Activated naive CD4-positive, alpha-beta T cell treated with anti-CD3 and anti-CD28 coated beads, Interleukin-2, amount 10 ng/mL, durations not matched to agents 7 days and 5 days (primary cell): ENCODE measurements at places on chromosomes 1 and 21.

GRCh38 chr1:68819190-68819829, 322.4 kb upstream of the DEPDC1 start:
- no peak for DNase-seq

GRCh38 chr1:5566924-5567323, 425.3 kb downstream of the NPHP4 start:
- DNase-seq, result no peak

DNA sequence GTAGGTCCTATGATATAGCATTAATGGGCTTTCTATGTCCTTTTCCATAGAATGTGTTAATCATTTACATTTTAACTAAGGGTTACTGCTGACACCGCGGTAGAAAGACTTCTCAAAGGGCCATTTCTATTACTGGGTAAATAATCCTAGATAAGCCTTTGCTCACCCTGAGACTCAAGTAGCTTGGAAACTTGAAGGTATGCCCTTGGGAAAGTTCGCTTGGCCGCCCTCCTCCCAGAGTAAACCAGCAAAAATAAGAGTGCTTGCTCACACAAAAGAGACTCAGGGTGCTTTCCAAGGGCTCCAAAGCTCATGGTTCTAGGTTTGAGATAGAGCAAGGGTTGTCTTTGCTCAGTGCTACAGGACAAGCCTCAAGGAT, 85.8 kb upstream of the TMPRSS2 start:
- DNase-seq, result no peak

- DNase-seq, result no peak
These were observed 34.7 kb downstream of the LRRC8D start for GRCh38 chr1:89855413-89856123.

DNA sequence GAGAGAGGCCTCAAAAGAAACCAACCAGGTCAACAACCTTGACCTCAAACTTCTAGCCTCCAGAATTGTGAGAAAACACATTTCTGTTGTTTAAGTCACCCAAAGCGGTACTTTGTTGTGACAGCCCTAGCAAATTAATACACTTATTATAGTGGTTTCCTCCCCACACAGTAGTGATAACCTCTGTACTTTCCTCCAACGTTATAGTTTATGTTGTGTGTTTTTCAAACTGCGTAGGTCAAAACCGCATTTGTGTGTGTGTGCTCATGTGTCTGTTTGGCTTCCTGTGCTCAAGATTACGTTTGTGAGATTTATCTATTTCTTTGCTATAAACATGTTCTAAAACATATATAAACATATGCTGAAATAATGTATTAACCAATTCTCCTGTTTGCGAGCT, 667.8 kb upstream of the USP24 start:
- DNase-seq, result no peak

- DNase-seq, result no peak
These were observed 29.8 kb downstream of the ZNF281 start for GRCh38 chr1:200379940-200380588.

- DNase-seq, result no peak
These were observed 189.7 kb downstream of the TOMM20 start for GRCh38 chr1:234938924-234939323.

DNA sequence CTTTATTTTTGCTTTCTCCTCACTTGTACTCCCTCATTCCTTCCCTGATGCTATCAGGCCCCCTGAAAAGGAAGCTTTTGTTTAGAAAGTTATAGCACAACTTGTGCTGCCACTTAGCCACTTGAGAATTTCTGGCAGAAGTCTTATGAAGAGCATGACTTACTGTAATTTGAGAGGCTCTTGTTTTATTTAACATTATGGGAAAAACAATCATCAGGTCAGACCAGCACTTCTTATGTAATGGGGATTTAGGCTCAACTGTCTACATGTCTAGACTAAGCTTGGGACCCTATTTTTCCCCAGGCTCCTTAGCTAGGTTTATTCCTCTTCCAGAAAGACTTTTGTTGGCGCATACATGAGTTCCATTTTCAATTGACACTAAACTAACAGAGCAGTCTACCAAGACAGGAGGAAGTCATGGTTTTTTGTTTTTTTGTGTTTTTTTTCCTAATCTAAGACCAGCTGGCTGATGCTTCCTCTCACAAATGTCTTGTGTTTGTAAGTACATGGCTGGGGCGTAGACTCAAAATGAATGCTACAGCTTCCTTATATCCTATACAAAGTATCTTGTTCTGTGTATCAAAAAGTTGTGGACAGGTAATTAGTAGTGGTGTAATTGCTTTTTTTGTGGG, 31.5 kb downstream of the TNFSF4 start:
- no peak for DNase-seq

DNA sequence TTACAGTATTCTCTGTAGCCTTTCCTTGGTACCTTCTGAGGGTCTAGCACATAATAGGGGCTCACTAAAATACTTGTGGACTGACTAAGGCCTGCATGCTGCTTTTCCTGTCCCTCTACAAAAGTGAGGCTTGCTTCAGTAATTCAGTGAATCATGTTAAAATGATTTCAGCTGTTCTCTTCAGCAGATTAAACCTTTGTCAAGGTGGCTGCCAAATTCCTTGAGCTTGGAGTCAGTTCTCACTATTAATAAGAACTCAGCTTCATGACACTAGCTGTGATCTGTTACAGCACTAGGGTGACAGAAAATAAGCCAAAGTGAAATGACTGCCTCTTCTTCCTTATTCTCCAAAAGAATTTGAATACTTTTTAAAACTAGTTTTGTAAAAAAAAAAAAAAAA, 128.8 kb downstream of the KCNN3 start:
- DNase-seq, result no peak

- DNase-seq, result no peak
These were observed 1.4 kb downstream of the B3GALNT2 start for GRCh38 chr1:235502601-235503402.

DNA sequence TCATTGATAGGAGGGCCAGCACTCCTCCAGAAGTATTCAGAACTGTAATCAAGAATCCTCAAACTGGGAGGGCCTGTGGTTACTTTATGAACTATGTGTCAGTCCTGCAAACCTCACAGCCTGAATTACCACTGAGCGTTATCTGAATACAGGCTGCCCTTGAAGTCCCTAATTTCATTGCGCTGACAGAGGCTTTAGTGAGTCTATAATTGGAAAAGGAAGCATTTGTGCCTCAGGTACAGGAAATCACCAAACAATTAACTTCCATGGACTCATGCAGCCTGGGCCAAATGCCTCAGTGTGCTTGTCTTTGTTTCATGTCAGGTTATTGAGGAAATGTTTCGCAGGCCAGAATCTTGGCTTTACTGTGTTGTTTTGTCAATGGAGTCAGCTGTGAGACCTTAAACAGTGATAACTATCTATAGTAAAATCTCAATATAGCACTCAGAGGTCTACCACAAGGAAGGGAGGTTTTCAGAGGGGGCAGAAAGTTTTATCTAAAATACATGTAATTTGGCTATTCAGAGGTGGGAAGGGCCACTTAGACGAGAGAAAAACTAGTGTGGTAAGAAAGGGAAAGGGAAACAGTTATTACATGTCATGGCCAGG, 32.9 kb upstream of the DOCK7 start:
- DNase-seq, result no peak

DNA sequence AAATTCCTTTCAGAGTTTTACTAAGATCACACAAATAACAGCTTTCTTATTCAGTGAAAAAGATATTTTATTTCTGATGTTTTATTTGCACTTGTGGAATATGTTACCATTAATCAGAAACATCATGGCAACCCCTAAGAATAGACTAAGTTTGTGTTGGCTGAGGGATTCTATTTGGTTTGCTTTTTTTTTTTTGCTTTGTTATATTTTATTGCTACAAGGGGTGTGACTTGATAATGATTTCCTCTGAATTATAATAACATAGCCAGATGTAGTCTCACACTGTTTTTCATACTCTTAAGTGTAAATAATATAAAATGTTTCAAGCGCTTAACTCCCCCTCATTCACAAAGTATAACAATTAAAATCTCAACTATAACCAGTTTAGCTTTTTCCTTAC, 20.0 kb downstream of the GLRX2 start:
- DNase-seq, result no peak

DNA sequence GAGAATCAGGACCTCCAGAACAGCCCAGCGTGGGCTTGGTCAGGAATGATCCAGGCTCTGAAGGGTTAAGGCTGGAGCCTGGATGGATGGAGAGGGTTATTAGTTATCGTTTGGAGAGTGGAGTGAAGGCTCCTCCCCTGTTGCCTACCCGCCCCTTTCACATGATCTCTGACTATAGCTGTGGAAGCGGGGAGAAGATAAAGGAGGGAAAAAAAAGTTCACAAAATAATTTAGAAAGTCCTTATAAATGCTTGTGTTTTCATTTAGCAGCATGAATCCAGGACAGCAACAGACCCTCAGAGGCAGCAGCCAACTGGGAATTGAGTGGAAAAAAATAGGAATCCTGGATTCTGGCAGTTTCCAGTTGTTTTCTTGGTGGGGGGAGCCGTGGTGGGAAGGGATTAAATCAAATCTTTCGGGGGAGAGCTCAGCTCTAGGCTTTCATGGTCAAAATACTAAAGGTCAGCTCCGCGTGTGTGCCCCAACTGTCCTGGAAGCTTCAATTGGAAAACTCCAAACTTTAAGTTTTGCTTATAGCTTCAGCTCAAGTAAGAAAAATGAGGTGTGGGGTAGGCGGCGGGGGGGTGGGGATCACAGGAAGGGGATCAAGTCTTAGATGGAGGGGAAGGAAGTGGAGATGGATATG, 595 bp upstream of the DDR2 start:
- no peak for DNase-seq

- DNase-seq, result no peak
These were observed 24.2 kb downstream of the HSPA13 start for GRCh38 chr21:14358775-14359174.

DNA sequence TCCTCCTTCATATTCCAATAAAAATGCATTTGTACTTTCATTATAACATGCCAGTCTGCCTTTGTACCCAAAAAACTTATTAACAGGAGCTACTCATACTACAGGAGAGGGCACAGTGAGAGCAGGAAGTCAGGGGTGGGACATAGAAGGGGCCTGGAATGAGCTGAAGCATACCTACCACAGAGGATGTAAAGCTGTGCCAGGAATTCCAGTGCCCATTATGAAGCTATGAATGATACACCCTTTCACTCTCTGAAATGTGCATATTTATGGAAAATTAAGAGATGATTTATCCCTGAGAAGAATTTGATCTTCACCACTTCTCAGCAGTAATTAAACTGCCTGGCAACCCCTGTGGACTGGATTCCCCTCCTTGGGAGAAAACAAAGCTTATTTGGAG, 65.8 kb downstream of the ATP5PO start:
- no peak for DNase-seq

DNA sequence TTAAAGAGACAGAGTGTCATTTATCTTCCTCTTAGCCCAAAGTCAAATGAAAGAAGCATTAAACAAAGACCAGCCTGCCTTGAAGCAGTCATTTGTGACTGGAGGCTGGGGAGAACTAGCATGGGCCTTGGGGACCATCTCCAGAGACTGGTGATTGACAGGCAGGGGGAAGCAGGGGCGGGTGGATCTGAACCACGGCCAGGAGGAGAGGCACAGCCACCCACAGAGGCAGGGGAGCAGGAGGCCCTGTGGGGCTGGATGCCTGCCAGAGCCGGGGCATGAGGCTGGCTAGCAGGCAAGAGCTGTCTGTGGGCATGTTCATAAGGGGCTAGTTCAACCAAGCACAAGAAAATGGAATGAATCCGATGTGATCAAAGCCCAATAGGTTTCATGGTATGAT, 73.9 kb downstream of the PLXNA2 start:
- DNase-seq, result no peak

GRCh38 chr21:45137612-45137937, 63.2 kb downstream of the ADARB1 start:
- DNase-seq, result no peak

DNA sequence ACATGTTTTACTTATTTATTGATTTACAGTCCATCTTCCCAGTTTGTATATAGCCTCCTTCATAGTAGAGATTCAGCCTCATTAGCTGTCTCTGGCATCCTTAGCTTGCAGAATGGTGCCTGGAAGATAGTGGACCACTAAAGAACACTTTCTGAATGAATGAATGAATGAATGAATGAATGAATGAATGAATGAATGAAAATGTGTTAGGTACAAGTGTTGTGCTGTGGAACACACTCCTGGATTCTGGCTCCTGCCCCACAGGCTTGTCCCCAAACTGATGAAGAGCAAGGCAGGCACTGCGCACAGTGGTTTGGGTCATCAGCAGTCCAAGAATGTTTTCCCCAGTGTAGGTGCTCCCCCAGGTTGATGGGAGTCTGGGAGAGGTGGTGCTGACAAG, 159.4 kb downstream of the ST6GALNAC5 start:
- DNase-seq, result no peak

DNA sequence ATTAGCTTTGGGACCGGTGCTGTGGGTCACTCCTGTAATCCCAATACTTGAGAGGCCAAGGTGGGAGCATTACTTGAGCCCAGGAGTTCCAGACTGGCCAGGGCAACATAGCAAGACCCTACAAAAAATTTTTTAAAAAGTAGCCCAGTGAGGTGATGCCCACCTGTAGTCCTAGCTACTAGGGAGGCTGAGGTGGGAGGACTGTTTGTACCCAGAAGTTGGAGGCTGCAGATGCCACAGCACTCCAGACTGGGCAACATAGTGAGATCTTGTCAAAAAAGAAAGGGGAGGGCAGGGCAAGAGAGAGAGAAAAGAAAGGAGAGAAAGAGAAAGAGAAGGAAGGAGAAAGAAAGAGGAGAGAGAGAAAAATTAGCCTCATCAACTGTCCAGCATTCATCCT, 6.3 kb downstream of the ITSN1 start:
- no peak for DNase-seq

- DNase-seq, result no peak
These were observed 239.1 kb downstream of the OMA1 start for GRCh38 chr1:58307431-58307830.

- no peak for DNase-seq
These were observed 85.1 kb downstream of the BCAR3 start for GRCh38 chr1:93596329-93597089.

DNA sequence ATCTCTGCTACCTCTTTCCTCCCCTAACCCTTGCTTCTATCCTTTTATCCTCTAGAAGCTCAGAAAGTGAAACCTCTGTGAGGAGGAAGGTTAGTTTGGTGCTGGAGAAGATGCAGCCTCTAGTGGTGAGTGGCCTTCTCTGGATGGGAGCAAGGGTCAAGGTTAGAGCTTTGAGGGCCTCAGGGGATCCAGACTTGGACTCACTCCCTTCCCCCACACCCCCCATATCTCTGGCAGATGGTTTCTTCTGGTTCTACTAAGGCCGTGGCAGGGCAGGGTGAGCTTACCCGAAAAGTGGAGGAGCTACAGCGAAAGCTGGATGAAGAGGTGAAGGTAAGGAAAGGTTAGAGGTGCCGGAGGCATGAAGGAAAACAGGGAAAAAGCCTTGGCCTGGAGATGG, 9.2 kb downstream of the CGN start:
- DNase-seq, result no peak

GRCh38 chr1:232310541-232310940, 319.4 kb downstream of the SIPA1L2 start:
- DNase-seq, result no peak

DNA sequence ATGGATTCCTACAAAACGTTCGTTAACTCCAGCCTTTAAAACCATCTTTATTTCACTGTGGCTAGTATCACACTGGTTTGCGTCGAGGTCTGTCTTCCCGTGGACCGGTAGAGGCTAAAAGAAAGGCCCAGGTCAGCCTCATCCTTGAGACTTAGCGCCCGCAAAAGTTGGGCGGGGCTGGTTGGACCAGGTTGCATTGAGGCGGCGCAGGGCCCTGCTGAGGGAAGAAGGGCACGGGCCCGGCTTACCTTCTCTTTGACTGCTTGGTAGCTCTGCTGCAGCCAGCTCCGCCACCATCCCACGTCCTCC, 455 bp downstream of the BSDC1 start:
- DNase-seq, result no peak

- no peak for DNase-seq
These were observed 6.8 kb downstream of the MEF2D start for GRCh38 chr1:156493742-156494141.

GRCh38 chr1:236151739-236152424, 9.5 kb downstream of the GPR137B start:
- no peak for DNase-seq

GRCh38 chr1:91617285-91617765, 116.7 kb downstream of the CDC7 start:
- no peak for DNase-seq
